ENCODE measurements at places on chromosomes 5 and 9.

DNA sequence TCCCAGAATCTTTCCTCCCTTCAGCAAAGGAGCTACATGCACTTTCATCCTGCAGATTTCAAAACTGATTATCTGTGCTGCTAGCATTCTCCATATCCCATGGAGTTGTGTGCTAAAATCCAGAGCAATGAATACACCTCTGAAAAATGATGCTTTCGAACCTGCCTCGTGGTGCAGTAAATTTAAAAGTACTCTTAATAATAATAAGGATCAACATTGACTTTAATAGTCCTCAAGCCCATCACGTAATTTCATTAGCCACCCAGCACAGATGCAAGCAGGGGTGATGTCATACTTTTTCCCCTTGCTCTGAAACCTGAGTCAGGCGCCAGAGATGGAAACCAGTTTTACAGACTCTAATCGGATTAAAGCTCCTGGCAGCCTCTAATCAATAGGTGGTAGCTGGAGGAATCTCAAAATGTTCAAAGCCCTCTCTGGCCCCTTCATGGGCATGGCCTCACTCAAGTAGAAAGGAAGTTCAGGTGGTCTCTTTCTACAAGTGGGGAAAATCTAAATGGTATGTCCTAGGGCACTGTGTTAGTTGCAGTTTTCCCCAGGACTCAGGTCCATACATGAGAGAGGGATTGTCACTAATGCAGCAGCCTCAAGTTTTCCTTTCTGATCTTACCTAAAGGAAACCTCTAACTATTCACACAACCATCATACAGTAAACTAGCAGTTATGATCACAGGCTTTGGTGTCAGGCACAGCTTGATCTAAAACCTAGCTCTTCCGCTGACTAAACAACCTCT is 221.6 kb upstream of the SLC30A5 start:
- no peak for DNase-seq

GRCh38 chr9:23933348-23933747 is 107.3 kb upstream of the ELAVL2 start:
- no peak for DNase-seq

- peak; percentile 45 for DNase-seq
These were observed 16.7 kb upstream of the CD74 start for GRCh38 chr5:150429410-150429873.

DNA sequence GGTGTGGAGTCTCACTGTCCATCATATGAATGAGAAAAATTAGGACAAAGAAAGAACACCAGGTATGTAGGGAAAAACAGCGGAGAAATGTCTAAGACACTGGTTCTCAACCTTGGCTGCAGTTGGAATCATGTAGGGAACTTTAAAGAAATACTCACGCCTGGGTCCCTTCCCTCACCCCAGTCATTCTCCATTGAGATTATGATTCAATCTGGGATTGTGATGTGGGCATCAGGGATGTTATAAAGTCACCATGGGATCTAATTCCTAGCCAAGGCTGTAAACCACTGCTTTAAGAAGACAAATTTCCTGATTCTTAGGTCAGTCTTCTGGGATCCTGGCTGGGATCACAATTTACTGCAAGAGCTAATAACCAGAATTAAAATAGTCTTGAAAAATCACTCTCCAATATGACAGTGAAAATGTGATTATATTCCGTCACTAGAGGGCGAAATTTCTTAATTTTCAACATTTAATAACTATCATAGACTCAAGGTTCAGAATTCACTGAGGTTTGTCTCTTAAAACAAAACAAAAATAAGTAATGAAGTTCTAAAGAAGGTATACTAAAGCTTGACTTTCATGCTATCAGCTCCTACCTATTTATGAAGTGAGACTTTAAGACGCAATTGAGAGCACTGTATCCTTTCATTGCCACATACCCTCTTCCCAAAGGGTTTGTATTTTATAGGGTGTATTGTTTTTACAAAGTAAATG is 60.5 kb downstream of the GLDC start:
- DNase-seq: peak; percentile 35

GRCh38 chr5:87829217-87829551 is 416.5 kb upstream of the CCNH start:
- DNase-seq: no peak

GRCh38 chr9:100598641-100599145 is 20.8 kb downstream of the CAVIN4 start:
- DNase-seq: peak; percentile 73

DNA sequence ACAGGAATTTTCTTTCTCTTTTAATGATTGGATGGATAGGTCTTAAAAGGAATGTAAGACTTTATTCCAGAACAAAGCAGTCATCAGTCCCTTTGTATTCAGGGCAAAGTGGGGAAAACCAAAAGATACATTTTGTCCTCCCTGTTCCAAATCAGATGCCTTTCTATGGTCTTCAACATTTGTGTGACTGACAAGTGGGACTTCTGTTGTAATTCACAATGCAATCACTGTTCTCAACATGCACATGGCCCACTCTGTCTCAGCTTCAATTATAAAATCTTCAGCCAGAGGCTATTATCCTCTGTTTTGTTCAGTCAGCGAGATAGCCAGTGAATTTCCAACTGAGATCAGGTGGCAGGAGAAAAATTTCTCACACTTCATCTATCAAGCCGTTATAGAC is 95.5 kb upstream of the ERBIN start:
- DNase-seq: no peak

DNA sequence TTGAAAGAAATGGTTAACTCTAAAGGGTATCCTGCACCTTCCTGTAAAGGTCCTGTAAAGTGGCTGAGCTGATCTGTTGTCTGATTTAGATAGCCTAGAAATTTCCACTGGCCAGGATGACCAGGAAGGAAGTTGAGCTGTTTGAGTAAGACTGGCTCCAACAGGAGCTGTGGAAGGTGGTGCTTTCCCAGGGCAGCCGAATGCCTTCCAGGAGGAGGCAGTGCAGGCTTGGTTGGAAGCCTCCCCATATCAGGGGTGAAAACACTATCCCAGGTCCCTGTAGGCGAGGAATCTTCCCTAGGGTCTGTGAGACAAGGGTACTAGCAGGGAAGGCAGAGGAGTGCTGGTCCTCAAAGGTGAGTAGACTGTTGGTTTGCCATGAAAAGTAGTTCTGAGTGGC is 98.4 kb downstream of the LIX1 start:
- DNase-seq: no peak
